ENCODE measurements at places on chromosomes 2 and 18.
A peak's percentile ranks its signal among the peaks of the same experiment; 100 is the strongest.

GRCh38 chr2:173588931-173589369 lies 234.3 kb downstream of the CDCA7 start:
- no peak for DNase-seq

GRCh38 chr2:13334545-13334944 lies 617.8 kb downstream of the TRIB2 start:
- no peak for DNase-seq

- DNase-seq: peak; percentile 89
Measured at GRCh38 chr2:60819155-60819862, 62.1 kb upstream of the REL start.

GRCh38 chr2:37711831-37712230 lies 40.4 kb upstream of the CDC42EP3 start:
- no peak for DNase-seq

DNA sequence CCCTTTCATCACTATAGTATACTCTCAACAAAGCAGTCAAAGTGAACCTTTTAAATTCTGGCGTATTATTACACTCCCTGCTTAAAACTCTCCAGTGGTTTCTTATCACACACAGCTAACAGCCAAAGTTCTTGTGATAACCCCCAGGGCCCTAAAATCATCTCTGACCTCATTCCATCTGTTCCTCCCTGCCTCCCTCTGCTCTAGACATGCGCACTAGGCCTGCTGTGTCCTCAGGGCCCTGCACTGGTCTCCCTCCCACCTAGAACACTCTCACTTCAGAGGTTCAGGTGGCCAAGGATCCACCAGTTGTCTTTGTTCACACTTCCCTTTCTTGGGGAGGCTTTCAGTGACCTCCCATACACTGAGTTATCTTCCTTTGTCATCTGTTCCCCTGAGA lies 603.4 kb downstream of the DSC3 start:
- DNase-seq: no peak

GRCh38 chr2:235851828-235852525 lies 316.2 kb downstream of the GBX2 start:
- DNase-seq: no peak

DNA sequence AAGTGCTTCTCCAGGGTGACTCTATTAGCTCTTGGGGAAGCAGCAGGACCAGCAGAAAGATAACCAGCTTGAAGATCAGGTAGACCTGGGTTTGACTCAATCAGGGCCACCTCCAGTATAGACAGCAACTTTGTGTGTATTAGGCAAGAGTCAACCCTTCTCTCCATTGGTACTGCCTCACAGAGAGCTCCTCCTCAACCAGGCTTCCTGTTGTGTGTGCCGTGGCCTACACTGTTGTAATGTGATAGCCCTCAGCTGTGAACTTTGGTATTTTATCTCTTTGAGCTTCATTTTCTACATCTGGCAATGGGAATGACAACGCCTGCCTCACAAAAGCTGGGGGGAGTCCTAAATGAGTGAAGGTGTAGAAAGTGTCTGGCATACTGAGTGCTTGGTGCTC lies 17.0 kb upstream of the MAP3K20 start:
- no peak for DNase-seq

DNA sequence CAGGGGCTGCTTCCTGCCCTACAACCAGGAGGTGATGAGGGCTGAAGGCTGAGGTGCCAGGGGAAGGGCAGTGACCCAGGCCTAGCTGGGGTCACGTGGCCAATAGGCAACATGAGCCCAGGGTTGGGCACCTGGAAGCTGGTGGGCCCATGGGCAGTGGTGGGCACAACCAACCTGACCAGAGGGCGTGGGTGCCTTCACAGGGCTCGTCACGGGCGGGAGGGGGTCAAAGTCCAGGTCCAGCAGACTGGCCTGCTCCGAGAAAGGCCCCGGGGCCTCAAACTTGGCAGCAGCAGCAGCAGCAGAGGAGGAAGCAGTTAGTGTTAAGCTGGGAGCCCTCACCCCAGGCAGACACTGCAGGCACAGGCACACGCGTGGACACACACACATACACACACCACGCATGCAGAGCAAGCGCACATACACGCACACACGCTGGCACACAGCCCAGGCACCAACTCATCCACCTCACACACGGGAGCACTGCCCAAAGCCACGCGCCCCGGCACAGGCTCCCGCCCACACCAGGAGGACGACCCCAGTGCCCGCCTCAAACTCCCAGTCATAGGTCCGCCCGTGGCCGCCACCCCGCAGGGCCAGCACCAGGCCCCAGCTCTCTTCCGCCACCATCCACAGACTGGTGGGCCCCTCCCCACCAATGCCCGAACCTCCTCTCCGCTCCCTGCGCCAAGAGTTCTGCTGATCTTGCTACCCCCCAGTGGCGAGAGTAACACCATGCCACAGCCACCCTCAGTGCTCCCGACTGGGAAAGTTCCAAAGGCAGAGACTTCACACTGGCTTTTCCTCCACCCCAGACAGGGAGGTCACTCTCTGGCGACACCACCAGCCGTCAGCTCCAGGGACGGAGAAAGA lies 53.0 kb downstream of the BIN1 start:
- DNase-seq: no peak

DNA sequence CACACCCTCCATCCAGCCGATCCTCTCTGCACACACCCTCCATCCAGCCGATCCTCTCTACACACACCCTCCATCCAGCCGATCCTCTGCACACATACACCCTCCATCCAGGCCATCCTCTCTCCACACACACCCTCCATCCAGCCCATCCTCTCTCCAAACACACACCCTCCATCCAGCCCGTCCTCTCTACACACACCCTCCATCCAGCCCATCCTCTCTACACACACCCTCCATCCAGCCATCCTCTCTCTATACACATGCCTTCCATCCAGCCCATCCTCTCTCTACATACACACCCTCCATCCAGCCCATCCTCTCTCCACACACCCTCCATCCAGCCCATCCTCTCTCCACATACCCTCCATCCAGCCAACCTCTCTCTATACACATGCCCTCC lies 83.1 kb downstream of the EIPR1 start:
- DNase-seq: no peak

DNA sequence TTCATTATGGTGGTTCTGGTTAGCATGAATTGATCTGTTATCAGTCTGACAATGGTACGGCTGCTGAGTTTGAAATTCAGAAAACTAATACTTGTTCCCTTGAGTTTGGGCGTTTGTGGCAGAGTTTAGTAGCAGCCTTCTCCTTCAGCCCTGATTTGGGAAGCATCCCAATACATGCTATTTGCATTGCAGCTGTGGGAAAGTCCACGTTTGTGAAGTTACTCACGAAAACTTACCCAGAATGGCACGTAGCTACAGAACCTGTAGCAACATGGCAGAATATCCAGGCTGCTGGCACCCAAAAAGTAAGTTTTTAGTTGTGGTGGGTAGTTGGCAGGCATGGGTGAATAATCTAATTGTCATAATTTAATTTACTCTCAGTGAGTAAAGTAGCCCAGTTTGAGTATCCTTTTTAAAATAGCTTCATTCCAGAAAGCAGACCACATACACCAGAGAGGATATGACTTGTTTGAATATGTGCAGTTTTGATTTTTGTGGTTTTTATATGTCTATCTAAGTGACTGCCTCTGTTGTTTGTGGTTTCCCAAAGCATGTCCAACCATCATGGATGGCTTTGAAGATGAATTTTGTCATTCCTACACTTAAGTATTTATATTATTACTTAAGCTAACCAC lies 12.2 kb downstream of the DGUOK start:
- DNase-seq: no peak

DNA sequence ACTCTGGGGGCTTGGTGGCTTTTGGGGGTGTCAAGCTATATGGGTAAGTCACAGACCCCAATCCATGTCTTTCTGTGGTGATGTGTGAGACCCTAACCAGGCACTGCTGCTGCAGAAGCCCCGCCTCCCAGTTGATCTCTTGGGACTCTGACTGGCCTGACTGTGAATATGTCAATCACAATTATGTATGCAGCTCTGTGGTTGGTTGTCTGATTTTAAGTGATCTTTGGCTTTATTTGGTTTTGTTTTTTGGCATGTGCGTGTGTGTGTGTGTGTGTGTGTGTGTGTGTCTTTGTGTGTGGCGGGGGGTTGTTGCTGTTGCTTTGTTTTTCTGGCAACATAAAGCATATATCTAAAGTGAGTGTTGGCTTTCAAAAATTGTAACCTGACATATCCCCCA lies 78.5 kb upstream of the GLS start:
- no peak for DNase-seq

DNA sequence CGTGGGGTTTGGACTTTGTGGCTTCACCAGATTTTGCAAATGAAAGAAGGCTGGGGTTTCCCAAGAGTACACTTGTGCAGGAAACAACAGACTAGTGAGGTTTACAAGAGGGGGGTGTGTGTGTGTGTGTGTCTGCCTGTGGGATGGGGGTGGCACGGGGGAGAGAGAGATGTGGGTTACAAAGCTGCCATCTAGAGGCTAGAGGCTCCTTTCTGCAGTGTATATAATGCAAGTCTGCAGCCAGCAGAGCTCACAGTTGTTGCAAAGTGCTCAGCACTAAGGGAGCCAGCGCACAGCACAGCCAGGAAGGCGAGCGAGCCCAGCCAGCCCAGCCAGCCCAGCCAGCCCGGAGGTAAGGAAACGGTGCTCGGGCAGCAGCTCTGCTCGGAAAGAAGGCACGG lies at the start of gene ACKR3:
ACKR3 (plus strand) TSS at position 253 of the 401 bp plus-strand sequence. CDS start 10,641 bp downstream, outside the sequence.
- peak; percentile 75 for DNase-seq

DNA sequence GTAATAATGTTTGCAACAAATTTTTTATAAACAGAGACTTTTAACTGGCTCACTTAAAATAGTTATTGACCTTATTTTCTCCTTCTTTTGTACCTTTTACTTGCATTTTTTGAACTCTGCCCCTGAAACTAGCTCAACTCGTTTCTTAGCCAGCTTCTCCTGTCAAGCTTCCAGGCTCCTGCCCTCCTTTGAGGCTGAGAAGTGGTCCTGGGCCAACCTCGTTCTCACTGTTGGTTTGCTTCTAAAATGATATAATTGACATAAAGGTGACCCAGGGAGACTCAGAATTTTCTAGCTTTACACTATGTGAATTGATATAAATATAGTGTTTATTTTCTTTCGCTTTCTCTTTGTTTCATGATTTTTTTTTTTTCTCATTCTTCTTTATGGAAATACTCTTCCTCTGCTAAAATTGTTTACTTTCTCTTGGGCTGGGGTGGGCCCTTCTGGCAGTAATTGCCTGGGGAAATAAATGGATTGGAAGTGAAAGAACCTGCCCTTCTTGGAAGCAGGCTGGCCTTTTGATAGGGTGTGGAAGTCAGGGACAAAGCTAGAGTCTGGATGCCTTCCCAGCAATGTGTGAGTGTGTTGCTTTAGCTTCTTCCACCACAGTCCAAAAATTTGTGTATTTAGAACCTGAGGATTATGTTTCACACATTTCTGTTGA lies 30.7 kb downstream of the GPD2 start:
- no peak for DNase-seq

DNA sequence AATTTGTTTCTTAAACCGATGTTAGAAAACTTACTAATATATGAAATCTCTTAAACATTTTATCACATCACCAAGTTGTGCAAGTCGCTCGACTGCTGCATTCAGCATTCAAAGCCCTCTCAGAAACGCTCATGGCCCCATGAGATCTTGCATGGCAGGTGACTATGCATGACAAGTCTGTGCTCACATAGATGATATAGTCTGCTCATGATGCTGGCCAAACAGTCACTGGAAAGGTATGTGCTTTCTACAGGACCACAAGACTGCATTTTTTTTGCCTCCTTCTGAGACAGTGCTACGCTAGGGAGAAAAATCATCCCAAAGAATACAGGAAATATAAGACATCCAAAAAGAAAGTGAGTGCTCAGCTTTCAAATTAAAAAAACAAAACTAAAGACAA lies 98.3 kb upstream of the ZBTB14 start:
- DNase-seq: no peak

GRCh38 chr2:217784996-217785543 lies 217.7 kb downstream of the TNS1 start:
- no peak for DNase-seq

DNA sequence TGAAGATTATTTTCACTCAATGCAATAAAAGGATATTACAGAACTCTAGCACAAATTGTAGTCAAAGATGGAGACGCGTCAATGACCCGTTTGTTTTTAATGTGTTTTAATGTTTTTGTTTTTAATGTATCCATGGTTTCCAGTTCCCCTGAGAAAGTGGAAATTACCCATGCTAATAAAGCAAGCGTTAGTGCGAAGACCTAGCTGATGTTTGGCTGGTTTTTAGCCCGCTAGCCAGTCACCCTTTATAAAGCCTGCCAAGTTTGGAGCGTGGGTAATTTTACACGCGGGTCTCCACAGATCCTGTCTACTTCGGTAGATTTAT lies 430 bp upstream of the CHMP1B start:
- DNase-seq: no peak

GRCh38 chr18:6627645-6628044 lies 101.9 kb upstream of the ARHGAP28 start:
- DNase-seq: no peak

DNA sequence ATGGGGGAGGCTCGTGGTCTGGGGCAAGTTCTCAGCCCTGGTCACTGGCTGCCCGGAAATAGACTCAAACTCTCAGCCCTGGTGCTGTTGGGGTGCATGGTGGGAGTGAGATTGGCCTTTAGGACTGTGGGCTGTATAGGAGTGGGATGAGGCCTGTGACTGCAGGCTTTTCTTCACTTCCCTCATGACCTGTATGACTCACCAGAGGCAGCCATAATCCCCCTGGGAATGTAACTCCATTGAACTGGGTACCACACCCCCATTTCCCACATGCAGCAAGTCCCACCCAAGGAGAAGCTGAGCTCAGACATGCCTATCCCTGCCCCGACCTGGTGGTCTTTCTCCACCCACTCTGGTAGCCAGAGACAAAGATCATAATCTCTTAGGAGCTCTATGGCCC lies 177.7 kb upstream of the OSR1 start:
- no peak for DNase-seq

DNA sequence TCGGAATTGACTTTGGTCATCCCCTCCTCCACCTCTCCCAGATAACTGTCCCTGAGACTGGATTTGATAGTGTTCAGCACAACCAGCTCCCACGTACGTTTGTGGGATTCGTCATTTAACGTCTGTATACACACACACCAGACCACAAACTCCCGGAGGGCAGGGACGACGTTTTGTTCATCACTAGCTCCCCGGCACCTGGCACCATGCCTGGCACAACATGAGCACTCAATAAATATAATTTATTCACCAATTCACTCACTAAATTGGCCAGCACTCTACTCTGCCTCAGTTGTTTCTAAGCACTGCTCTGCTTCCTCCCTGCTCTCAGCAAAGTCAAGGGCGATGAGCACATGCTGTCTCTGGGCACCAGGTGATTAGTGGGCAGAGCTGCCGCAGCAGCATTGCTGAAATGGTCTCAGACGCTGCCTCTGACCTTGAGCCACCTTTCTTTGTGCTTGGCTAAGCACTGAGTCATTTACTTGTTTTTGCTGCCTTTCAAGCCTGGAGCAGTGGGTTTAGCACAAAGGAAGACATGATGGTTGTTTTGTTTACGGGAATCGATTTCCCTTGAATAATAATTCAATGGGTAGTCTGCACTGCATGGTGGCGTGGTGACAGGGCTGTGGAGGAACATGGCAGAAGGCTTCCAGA lies 19.3 kb upstream of the LOXHD1 start:
- DNase-seq: no peak

- peak; percentile 80 for DNase-seq
Measured at GRCh38 chr2:119544075-119544938, at the start of gene CFAP221. Gene CFAP221 (plus strand): TSS chr2:119544449. CDS start chr2:119546132, 1,683 bp downstream.

GRCh38 chr2:148848146-148848545 lies 26.9 kb upstream of the KIF5C start:
- no peak for DNase-seq

GRCh38 chr2:219998107-219998506 lies 370.7 kb downstream of the SLC4A3 start:
- DNase-seq: no peak

All from stimulated activated CD4-positive, alpha-beta T cell treated with anti-CD3 and anti-CD28 coated beads, Interleukin-15, amount 100 ng/mL, for 24 hours (primary cell).